ENCODE measurements at places on chromosomes 1 and 21. TPM values are rescaled to one million over a fixed set of nuclear protein-coding genes. Genes with fewer than 3 reads are reported as not detected.

- no peak for DNase-seq
Measured at GRCh38 chr1:243267914-243268653, 12.2 kb downstream of the SDCCAG8 start.

DNA sequence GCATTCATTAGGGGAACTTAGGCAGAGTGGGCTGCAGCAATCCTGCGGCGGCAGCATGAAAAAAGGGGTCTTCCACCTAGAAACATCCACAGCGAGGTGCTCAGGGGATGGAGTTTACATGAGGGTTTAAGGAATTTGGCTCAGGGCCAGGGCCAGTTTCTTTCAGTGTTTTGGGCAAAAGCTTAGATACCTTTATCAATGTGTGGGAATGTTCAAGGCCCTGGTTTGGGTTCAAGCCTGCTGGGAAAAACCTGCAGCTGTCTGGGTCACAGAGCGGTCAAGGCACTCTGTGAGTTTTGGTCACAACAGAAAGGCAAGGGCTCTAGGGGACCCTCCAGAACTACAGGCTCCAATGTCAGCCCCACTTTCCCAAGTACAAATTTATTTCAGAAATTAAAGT, 230.3 kb downstream of the DISC1 start:
- DNase-seq: no peak

DNA sequence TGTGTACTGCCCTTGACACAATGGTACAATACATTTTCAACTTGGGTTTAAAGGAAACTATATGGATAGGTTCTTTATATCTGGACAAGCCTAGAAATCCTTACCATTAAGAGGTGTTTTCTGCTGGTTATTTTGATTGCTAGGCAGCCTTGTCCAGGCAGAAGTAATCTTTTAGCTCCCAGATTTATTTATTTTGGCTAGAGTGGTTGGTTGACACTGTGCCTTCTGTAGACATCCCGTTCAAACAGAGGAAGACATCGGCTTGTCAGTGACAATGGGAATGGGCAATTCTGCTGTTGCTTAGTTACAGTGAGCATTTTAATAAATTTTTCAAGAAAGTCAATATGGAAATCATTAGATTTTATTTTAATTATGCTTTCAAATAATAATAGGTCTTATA, 138.8 kb downstream of the VPS13D start:
- DNase-seq: no peak

DNA sequence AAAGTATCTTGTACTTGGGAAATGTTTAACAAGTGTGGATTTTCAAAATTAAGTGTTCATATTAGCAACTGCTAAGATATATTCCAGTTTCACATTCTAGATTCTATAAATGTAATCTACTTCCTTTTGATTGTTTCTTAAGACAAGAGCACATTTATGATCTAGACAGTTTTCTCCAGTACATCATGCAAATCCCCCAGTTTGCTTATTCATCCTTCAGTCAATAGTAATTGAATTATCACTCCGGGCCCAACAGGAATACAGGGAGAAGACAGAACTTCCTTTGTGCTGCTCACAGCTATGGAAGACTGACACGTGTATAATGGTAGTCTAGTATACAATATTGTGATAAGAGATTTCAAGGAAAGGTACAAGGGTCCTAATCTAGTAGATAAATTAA, 14.5 kb downstream of the PLA2G4A start:
- no peak for DNase-seq

GRCh38 chr1:24567792-24568388, 12.0 kb downstream of the NCMAP start:
- peak; percentile 23 for DNase-seq

DNA sequence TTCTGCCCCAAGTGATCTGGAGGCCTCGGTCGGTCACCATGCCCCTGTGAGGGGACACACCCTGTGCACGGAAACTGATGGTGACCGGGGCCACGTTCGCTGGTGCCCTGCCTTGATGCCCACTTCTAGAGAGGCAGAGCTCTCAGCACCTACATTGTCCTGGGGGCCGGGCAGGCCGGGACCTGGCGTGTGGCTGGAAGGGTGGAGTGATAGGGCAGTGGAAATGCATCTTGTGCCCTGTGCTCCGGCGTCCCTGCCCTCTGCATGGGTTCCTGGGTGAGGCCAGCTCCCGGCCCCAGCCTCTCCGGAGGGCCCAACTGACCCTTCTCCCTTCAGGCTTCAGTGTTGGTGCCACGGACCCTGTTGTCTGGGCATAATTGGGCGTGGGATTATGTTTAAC, 11.0 kb upstream of the UMODL1 start:
- no peak for DNase-seq

DNA sequence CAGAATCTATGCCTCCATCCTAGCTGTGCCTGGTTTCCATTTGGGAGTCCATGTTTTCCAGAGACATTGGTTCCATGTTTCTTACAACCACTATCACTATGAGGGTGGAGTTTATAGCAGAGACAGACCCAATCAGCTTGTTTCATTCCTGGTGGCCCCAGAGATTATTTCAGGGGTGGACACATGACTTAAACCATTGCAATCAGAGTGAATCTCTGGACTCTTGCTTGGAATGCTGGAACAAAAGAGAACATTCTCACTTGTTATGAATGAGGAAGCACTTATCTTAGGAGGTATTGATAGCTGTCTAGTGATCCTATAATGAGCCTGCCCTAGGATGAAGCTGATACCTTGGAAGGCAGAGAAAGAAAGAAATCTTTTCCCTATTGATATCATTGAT, 250.3 kb downstream of the ATG4C start:
- DNase-seq: no peak

GRCh38 chr1:235409042-235409820, 42.0 kb downstream of the TBCE start:
- DNase-seq: no peak

DNA sequence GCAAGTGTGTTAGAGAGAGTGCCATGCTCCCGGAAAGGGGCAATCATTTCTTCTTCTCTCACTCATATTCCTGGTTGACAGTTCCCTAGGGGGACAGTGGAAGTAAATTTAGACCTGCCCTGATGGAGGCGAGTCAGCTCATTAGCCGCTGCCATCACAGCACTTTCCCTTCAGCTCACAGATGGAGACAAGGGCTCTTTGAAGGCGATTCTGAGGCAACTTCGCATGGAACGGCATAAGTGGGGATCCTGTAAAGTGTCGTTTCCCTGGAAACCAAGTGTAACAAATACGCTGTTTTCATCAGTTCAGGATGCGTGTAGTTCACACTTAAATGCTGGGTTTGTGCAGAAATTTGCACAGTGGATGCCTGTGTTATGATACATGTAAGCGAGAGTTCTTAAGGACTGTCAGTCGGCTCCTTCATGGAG, 114.5 kb upstream of the TMPRSS15 start:
- DNase-seq: no peak

- DNase-seq: no peak
Measured at GRCh38 chr1:193265716-193266115, 79.3 kb upstream of the B3GALT2 start.

DNA sequence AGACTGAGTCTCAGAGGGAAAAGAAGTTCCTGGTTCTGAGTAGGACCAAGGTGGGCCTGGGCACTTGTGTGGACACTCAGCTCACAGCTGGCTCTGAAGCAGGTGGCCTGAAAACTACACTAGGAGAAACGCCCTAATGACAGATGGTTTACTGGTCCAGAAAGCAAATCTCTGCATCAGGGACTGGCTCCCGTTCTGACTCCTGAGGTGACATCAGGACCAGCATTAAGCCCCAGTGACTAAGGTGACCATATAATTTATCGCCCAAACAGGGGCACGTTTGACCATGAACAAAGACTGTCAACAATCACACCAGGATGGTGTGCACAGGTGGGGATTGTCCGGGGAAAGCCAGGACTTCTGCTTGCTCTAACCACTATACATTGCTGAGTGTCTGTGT, 12.2 kb upstream of the CD34 start:
- no peak for DNase-seq

DNA sequence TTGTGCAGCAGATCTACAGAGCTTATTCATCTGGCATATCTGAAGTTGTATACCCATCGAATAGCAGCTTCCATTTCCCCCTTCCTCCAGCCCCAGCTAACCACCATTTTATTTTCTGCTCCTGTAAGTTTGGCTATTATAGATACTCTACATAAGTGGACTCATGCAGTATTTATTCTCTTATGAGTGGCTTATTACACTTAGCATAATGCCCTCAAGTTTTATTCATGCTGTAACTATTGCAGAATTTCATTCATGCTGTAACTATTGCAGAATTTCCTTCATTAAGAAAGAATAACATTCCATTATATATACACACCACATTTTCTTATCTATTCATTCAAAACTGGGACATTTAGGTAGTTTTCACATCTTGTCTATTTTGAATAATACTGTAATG, 30.5 kb upstream of the IFI16 start:
- no peak for DNase-seq

- DNase-seq: no peak
Measured at GRCh38 chr1:67019600-67020136, 34.3 kb downstream of the SLC35D1 start.

GRCh38 chr1:176858433-176858916, 306.0 kb downstream of the ASTN1 start:
- no peak for DNase-seq

GRCh38 chr1:160284220-160284781, 632 bp downstream of the PEX19 start:
- DNase-seq: peak; percentile 25

DNA sequence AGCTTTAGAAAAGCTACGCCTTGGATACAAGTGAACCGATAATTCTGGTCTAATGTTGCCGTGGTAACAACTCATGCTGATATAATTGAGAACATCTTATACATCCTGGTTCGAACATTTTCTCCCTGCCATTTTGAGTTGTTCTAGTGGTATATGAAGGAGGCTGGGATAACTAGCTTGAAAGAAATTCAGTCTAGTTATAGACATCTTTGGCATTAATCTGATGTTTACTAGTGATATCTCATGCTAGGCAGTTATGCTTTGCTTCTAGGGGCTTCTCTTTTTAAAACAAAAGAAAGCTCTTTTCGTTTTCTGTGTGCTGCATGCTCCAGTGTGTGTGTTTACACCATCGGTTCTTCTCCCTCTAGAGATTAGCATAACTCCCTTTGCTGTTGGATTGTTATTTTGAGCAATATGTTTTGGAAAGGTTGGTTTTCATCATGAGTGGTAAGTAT, 20.5 kb downstream of the PRKACB start:
- DNase-seq: no peak

DNA sequence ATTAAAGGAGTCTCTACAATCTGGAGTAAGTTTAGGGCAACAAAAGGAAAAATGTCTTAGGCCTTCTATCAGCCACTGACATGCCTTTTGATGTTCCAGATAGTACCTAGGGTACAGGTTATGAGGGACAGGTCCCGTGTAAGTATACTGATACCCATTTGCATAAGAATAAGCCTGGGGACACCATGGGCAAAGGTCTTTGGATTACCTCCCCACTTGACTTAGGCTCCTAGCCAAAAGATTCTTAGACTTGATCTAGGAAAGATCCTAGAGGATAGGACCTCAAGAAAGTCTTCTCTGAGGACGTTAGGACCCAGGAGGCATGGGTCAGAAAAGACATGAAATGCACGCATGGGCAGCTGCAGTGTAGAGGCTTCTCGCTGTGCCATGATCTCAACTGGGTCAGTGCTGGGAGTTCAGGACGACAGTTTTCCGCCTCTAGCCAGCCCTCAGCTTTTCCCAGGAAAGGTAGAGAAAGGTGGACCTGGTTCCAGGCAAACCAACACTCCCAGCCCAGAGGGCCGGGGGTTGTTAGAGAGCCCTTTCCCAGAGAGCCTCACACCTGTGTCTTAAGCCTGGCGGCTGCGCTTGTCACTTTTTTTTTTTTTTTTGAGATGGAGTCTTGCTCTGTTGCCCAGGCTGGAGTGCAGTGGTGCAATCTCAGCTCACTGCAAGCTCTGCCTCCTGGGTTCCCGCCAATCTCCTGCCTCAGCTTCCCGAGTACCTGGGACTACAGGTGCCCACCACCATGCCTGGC, 26.6 kb downstream of the MSTO1 start:
- DNase-seq: no peak

Gene GBP3
- total RNA-seq: 5.8 TPM

Gene TCEA3
- 6.8 TPM for total RNA-seq

Gene A3GALT2
- not detected for total RNA-seq

Gene KLF18
- not detected for total RNA-seq

Gene NOL9
- 44.7 TPM for total RNA-seq
